ENCODE measurements at places on chromosomes 1 and 21.

- DNase-seq: no peak
Measured at GRCh38 chr1:89673251-89673650, 40.3 kb downstream of the LRRC8C start.

GRCh38 chr1:219092206-219092605 lies 81.5 kb upstream of the LYPLAL1 start:
- no peak for DNase-seq

DNA sequence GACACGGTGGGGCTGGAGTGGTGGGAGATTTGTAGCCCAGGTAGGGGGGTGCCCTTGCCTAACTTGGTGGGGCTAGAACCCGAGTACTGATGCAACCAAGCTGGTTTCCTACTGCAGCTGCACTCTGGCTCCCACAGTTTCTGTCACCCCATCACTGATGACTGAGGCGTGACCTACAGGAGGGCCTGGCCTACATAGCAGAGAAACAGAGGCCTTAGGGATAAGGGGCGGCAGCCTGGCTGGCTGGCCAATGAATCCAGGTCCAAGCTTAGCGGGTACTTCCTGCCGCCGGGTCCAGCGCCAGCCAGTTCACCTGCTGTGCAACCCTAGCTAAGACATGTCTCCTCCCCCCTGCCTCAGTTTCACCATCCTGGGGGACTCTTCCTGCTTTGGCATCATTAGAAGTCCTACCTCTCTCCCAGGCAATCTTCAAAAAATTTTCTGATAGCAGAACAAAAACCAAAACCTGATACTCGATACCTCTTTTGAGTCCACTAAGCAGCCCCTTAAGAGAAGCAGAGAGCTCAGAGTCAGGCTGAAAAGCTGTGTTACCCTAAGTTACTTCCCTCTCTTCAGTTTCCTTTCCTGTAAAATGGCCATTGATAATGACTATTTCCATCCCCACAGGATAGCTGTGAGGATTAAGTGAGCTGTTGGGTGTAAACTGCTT lies 27.3 kb upstream of the RNF19B start:
- no peak for DNase-seq

DNA sequence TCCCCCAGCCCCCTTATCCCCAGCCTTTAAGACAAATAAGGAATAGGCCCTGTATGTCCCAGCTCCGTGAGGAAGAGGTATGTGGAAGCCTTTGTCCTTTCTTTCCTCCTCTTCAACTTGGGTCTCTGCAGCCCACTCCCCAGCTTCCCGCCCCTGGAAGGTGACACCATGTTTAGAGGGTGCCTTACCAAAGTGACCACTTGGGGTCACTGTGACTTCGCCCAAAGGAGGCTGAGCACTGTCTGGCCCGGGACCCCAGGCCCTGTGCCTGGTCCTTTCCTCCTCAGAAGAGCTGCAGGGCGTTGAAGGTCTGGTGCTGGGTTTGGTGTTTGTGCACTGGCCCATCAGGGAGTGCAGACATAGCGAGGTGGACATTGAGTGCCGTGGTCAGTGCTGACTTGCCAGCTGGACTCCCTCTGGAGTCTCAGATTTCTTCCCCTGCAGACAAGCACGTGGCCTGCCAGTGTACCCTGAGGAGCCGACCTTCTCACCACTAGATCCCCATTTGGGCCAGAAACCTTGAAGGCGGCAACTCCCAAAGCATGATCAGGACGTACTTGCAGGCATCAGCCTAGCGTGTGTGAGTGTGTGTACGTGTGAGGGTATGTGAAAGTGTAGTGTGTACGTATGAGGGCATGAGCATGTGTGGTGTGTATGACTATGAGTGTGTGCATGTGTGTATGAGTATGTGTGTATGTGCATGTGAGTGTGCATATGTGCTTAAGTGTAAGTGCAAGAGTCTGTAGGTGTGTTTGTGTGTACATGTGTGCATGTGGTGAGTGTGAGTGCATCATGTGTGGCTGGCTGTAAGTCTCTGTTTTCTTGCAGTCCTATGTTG lies 181.4 kb upstream of the KIAA0040 start:
- DNase-seq: no peak

DNA sequence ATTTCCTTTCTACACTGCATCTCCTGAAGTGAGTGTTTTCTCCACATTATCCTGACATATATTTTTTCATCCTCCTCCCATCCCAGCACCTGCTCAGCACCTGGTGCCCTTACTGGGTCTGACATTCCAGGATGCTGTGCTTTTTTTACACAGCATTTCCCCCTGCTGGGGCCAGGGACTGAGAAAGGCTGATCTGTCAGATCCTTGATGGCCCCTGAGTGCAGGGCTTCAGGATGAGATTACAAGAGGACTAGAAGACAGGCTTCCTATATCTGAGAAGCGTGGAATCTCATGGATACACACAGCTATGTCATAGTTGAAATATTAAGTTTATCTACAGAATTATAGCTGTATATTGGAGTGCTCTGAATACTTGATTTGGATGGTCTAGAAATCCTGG lies 24.4 kb downstream of the RCAN1 start:
- DNase-seq: no peak

DNA sequence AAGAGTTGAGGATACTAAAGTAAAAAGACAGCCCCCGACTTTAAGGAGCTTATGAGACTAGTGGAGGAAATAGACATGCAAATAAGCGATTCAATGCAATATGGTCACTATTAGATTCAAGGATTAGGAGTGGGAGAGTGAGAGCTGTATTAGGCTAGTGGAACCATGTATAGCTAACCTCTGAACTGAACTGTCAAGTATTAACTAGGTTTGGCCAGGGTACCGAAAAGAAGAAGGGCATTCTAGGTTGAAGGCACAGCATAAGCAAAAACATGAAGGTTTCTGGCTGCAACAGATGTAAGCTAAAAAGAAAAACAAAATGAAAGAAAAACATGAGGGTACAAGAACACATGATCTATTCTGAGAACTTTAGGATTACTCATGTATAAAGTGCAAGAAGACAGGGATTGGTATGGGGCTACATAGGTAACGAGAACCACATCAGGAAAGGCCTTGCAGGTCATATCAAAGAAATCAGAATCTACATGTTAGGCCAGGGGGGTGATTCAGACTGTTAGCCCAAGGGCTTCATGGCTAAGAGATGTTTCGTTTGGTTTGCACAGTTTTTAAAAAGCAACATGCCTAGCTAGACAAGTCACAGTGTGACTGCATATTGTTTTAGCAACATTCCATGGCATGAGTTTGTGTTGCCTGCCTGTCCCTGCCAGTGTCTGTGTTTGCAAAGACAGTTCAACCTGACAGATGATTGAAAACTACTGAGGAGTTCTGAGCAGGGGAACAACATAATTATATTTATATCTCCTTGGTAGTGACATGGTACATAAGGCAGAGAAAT lies 54.4 kb upstream of the HAO2 start:
- DNase-seq: no peak
